ENCODE measurements at places on chromosomes 1 and 21.

GRCh38 chr1:112696578-112697314 is 10.2 kb downstream of the RHOC start:
- no peak for DNase-seq

DNA sequence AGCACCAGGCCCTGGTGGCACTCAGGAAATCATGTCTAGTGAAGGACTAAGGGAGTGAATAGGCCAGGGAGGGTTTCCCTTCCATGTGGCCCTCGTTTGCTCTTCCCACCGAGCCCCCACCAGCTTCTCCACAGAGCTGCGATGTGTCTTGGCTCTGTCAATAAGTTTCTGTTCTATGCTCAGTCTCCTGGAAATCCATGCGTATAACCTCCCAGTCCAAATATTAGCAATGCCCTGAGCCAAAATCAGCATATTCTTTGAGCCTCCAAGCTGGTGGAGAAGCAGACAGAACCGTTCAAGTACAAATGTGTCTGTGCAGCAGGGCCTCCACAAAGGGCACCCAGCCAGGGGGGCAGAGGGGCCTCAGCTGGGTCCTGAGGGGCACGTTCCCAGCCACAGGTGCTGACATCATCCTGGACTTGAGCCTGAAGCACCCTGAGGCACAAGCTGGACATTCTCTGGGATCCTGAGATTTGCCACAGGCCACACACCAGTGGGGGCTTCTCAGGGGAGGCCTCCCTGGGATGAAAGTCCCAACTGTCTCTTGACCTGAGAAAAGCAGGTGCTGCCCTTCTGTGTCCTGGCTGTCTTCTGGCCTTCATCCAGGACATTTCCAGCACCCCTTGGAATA is 350.5 kb upstream of the VAMP3 start:
- no peak for DNase-seq

DNA sequence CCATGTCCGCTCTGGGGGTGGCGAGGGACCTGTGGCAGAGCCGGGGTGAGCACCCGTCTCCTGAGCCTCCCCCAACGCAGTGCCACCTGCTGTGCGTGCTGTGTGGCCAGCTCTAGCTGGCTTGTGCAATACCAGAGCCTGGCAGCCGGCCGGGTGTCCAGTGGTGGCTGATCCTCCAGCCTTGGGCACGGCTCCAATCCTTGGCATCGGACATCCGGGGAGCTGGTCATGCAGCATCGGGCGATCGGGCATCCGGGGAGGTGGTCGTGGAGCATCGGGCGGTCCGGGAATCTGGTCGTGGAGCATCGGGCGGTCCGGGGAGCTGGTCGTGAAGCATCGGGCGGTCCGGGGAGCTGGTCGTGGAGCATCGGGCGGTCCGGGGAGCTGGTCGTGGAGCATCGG is 8.1 kb downstream of the SLX9 start:
- DNase-seq = no peak

- DNase-seq = no peak
Observed at GRCh38 chr1:151942882-151943281, 33.6 kb upstream of the THEM4 start.

- DNase-seq = no peak
Observed at GRCh38 chr1:6440198-6441126, 15.9 kb downstream of the ESPN start.

- DNase-seq = no peak
Observed at GRCh38 chr1:116950517-116951199, 40.9 kb downstream of the PTGFRN start.

- no peak for DNase-seq
Observed at GRCh38 chr1:14487671-14488070, 110.8 kb upstream of the KAZN start.

DNA sequence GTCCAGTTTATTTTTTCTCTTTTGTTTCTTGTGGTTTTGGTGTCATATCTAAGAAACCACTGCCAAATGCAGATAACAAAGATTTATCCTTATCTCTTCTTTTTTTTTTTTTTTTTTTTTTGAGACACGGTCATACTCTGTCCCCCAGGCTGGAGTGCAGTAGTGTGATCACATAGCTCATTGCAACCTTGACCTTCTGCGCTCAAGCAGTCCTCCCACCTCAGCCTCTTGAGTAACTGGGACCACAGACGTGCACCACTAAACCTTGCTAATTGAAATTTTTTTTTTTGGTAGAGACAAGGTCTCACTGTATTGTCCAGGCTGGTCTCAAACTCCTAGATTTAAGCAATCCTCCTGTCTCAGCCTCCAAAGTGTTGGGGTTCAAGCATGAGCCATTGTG is 8.9 kb downstream of the SLC66A1 start:
- DNase-seq = no peak

- peak; percentile 15 for DNase-seq
Observed at GRCh38 chr1:42035205-42035829, 116.6 kb upstream of the HIVEP3 start.

DNA sequence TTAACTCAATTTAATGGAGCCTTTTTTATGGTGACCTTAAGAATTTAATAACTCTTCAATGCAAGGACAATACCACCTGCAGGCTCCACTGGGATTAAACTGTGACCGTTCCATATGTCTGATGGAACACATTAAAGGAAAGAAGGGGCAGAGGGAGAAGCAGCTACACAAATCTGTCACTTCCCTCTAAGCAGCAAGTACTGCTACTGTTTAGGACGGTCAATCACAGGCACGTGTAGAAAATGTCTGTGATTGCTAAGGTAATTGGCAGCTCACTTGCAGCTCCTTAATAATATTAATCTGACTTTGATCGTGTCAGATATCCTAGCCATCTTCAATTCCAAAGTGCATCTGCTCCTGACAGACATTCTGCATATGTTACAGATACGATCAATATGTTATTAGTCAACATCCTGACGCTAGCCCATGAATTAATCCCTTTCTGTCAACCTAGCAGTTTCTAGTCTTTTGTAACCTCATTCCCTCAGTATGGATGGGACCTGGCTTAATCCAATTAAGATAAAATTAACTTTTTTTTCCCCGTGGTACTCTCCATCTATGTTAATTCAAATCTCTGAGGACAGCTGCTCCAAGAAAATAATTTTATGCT is 1012.4 kb downstream of the AMY1C start:
- DNase-seq = no peak

DNA sequence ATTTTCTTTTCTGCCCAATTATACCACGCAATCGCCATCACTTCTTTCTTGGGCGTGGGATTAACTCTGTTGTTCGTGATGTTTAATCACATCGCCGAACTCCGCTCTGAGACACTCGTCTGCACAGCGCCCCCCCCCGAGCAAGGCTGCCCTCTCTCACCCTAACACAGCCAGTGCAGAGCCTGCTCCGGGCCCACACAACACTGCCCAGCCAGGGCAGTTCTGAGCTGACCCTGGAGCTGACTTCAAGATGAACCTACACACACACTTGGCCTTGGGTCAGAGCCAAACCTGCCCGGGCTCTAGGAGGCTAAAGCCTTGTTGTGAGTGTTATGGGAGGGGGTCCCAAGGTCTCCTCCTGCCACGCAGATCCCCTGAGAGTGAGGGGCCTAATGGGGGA is 64.6 kb upstream of the LRP8 start:
- no peak for DNase-seq

GRCh38 chr21:26379561-26379960 is 193.5 kb downstream of the CYYR1 start:
- DNase-seq = no peak
